Effector CD8-positive, alpha-beta T cell (primary cell): ENCODE measurements at places on chromosomes 1 and 21.

DNA sequence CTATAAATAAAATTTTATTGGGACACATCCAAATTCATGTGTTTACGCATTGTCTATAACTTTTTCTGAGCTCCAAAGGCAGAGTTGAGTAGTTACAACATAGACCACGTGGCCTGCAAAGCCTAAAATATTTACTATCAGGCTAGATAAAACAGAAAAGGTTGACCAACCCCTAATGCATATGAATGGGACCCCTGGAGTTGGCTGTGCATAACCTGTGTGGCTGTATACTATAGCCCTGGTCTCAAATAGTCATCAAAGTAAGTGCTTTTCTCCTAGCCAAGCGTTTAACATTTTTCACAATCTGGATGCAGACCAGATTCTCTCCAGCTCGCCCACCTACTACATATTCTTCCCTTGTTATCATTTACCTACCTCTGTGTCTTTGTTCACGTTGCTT is 60.4 kb downstream of the CYYR1 start:
- no peak for DNase-seq

DNA sequence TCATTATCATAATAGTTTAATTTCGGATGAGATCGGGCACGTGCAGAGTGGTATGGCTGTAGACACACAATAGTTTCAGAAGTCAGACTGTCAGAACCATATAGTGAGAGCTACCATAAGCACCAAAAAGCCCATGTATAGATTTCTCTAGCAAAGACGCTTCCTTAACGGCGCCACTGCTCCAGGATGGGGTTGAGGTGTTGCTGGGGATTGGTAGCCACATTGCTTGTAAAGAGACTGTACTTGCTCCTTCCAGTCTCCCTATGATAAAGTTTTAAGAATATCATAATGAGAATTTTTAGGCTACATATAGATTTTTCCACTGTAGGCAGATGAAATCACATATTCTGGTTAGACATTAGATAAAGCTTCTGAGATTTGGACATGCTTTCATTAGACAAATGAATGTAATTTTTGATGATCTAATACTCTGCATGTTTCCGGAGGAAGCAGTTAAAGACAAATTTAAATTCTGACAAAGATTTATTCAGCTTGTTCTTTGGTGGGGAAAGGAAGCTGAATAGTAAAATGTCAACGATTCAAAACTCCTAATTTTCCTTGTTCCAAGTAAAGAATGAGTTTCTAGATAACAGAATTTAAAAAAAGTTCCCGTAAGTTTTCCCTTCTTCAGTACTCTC is 77.7 kb downstream of the MAP3K7CL start:
- no peak for DNase-seq

- DNase-seq, result no peak
These were observed 174.8 kb downstream of the PLPP3 start for GRCh38 chr1:56404561-56405030.

GRCh38 chr1:229835226-229835625 is 209.2 kb downstream of the URB2 start:
- no peak for DNase-seq

GRCh38 chr1:246947255-246947654 is 15.5 kb upstream of the AHCTF1 start:
- DNase-seq, result no peak

DNA sequence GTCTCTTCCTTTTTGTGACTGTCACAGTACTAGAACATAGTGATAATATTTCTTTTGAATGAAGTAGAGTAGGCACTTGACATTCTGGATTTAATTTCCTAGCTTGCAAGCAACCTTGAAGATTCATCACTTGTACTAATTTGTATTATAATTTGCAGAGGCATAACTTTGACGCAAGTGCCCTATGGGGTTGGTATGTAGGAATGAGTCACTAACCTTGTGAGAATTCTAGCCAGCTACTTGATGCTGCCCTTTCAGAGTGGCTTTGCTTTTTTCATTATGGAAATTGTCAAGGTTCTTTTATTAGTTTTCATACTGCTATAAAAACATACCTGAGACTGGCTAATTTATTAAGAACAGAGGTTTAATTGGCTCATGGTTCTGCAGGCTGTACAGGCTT is 13.7 kb upstream of the DPH5 start:
- no peak for DNase-seq

DNA sequence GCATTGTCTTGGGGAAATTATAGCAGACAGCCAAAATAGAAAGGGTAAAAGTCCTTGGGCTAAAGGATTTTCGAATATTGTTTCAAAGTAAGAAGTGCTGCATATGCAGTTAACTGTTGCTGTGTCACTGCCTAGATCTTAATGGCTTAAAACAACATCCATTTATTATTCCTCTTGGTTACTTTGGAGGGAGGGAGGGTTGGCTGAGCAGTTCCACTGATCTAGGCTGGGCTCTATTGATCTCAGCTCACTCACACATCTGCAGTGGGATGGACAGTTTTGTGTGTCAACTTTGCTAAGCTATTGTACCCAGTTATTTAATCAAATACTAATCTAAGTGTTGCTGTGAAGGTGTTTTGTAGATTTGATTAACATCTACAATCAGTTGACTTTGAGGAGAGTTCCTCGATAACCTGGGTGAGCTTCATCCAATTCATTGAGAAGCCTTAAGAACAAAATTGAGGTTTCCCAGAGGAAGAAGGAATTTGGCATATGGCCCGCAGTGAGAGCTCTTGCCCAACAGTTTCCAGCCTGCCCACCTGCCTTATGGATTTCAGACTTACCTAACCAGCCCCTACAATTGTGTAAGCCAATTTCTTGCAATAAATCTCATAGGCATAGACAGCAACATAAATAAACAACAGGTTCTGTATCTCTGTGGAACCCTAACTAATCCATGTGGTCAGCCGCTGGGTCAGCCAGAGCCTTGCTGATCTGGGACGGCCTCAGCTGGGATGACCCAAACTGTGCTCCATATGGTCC is 187.3 kb downstream of the AK5 start:
- no peak for DNase-seq

DNA sequence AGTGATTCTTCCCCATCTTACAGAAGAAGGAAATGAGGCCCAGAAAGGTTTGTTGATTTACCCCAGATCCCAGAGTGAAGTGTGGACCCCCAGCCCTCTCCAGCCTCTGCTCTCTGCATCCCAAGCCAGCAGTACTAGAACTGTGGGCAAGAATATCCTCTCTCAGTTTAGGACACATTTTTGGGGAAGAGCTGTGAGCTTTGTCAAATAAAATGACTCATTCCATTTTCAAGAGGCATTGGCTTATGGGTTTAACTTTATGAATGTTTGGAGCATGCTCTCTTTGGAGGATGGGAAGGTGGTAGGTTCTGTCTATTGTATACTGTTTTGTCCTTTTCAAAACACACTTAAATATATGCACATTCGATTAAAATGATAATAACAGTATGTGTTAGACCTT is 70.6 kb upstream of the CNTN2 start:
- DNase-seq, result no peak

DNA sequence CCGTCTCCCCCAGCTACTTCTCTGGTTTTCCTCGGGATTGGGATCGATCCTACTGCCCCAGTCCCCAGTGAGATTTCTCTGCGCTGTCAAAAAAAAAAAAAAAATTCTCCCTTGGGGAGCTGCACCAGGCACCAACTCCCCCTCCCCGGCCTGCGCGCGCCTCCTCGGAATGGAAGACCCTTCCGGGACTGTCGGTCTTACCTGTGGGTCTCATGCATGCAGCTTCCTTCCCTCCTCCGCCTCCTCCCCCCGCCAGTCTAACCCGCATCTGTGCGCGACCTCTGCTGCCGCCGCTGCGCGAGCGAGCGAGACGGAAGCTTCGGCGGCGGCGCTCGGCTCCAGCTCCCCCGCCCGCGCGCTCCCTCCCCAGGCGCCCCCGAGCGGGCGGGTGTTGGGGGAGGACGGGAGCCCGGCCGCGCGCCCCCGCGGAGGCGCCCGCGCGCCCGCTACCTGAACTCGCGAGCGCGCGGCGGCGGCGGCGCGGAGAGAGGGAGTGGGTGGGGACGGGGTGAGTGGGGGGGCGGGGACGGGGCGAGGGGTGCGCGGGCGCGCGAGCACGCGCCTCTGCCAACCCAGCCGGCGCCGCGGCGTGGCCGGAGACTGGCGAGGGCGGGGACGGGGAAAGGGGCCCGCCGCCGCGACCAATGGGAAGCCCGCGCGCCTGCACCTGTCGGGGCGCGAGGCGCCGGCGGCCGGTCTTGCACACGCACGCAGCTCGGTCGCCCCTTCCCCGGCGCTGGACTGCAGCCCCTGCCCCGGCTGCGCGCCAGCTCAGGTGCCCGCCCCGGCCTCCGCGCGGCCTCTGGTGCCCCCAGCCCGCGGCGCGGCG is at the start of gene SUSD4:
SUSD4 (minus strand) TSS at position 321 of the 829 bp plus-strand sequence. CDS start 751 bp downstream, outside the sequence.
- peak; percentile 55 for DNase-seq

DNA sequence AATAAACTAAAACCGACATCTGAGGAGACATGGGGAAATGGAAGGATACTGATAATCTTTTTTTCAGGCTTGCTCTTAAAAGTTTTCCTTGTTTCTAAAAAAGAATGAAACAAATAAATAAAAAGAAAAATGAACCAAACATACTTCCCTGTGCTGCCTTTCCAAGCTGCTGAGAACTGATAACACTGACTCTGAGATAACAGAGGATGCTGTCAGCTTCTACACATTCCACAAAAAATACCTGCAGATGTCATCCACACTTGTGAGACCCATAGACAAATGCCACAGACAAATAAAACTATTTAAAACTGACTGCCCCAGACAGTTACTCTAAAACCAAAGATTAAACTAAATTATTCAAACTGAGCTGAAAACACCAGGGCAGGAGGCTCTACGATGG is 12.0 kb upstream of the OR6K3 start:
- no peak for DNase-seq

GRCh38 chr1:47872886-47873285 is 124.3 kb downstream of the TRABD2B start:
- no peak for DNase-seq

- DNase-seq, result no peak
These were observed 5.2 kb downstream of the TMEM63A start for GRCh38 chr1:225876900-225877510.

DNA sequence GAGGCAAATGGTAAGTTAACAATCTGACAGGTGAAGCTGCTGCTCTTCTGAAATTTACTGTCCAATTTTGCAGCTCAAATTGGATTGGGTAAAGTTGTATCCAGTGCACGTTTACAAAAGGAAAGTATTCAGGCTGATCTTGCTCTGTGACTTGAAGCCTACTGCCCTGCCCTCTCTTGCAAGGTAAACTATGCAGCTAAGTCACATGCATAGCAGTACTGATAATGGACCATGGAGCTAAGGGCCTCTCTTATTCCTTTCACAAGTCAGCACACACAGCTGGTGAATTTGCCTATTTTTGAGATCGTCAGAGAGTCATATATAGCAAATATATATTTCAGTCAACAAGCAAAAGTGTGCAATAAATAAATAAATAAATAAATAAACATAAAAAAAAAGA is 23.2 kb downstream of the XCL1 start:
- no peak for DNase-seq

- no peak for DNase-seq
These were observed 9.2 kb downstream of the PDXK start for GRCh38 chr21:43728154-43728466.

DNA sequence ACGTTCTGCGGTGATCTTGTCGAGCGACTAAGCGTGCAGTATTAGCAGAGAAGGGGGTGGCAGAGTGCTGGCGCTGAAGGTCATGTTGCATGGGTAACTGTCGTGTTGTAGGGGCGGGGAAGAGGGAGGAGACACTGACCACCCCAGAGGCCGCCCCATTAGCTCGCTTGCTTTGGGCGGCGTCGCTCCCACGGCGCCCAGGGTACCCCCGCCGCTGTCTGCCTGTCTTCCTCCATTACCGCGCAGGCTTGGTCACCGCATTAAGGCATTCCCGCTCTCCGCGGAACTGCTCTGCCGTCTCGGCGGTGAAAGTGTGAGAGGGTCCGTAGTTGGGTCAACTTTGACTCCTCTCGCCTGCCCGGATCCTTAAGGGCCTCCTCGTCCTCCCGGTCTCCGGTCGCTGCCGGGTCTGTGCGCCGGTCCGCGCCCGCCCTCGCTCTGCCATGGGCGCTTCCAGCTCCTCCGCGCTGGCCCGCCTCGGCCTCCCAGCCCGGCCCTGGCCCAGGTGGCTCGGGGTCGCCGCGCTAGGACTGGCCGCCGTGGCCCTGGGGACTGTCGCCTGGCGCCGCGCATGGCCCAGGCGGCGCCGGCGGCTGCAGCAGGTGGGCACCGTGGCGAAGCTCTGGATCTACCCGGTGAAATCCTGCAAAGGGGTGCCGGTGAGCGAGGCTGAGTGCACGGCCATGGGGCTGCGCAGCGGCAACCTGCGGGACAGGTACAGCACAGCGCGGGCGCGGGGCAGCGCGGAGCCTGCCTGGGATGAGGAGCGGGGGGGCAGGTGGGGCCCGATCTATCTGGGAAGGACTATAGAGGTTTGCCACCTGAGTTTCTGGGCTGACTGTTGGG is at the start of gene MTARC2:
MTARC2 (plus strand) TSS at position 234 of the 846 bp plus-strand sequence; CDS start at position 444, 210 bp downstream.
- DNase-seq, result no peak

- no peak for DNase-seq
These were observed 50.7 kb downstream of the ELF3 start for GRCh38 chr1:202061055-202061454.

DNA sequence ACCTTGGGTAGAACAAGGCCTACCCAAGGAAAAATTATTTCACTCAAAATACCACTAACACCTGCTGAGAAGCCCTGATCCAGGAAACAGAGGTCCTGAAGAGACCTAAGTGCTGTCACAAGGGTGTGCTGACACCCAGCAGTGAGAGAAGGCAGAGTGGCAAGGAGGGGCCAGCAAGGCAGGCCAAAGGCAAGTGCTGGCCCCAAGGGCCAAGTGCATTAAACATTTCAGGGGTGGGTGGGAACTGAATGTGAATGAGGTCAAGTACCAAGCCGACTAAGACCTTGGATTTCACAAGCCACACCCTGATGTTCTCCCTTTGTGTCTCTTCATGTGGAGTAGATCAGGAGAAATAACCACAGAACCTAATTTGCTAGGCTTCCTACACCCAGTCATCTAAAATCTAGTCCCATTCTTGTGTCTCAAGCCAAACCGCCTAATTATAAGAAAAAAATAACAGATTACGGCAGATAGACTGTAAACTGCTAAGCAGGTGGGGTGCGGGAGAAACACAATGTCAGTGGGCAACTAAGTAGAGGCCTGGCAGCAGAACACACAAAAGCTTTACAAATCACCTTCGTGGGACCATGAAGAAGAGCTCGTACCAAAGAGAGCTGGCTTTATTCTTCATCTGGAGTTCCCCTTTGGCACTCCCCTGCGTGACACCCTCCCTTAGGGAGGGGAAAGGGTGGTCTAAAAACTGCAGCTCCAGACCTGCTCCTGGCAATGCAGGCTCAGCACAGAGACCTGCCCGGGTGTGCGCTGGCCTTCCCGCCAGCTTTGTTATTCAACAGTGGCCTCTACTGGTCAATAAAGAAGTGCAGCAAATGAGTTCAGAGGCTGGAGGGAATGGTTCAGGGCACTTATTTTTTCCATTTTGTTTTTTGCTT is 8.7 kb downstream of the UBE2G2 start:
- peak; percentile 22 for DNase-seq
